Natural killer cell (primary cell): ENCODE measurements at places on chromosomes 2 and 18.

DNA sequence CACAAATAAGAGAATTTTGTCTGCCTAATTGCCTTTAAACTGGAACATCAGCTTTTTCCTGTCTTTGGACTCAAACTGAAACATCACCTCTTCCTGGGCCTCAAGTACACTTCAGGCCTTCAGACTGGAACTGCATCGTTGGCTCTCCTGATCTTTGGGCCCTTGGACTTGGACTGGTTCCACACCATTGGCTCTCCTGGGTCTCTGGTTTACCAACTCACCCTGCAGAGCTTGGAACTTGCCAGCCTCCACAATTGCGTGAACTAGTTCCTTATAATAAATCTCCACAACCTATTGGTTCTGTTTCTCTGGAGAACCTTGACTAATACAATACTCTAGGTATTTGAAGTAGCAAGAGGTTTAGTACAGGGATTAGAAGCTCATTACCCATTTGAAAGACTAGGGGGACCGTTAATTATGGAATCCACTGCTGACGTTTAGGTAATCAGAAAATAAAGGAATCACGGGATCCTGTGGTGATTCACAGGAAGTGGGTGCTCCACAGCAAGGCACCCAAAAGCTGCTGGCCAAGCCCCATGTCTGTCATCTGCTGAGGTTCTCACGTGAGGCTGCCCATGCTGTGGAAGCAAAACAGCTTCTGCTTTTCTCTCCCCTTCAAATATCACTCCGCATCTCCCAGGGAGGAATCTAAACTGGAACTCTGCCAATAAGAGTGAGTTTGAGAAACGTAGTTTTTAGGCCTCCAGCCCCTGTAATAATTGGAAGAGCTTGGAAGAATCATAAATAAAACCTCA lies 20.0 kb upstream of the SGPP2 start:
- DNase-seq = peak; percentile 4

DNA sequence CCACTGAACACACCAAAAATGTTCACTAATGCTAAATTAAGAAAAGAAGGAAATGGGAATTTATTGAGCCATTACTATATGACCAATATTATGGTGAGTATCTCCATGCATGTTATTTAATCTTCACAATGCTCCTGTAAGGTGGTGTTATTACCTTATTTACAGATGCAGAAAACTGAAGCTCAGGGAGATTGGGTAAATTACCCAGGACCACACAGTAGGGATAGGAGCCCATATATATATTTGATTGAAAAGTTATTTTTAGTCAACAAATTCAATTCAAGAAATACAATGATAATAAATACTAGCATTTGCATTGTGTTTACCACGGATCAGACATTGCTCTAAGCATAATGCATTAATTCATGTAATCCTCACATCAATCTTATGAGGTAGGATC lies 202.2 kb upstream of the FBXO11 start:
- DNase-seq = no peak

DNA sequence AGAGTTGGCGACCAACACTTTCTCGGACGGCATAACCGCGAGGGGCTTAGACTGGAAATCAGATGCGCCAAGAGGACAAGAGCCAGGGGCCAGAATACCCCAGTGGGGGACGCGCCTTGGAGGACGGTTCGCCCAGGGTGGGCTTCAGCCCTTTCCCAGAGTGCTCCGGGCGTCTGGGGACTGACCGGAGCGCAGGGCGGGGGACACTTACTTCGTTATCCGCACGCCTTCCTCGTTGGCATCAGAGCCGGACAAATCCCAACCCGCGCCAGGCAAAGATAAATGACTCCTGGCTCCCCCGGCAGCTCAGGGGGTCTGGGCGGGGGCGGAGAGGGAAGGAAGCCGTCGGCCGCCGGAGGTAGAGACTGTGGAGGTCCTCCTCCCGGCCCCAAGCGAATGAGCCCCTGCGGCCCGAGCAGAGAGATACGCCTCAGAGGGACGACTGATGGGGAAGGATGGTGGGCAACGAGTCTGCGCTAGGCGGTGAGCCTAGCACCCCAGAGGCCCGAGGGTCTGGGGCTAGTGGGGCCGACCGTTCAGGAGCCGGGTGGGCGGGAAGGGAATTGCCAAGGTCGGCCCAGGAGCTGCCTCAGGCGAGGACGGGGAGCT lies 4.7 kb upstream of the SATB2 start:
- DNase-seq = no peak

DNA sequence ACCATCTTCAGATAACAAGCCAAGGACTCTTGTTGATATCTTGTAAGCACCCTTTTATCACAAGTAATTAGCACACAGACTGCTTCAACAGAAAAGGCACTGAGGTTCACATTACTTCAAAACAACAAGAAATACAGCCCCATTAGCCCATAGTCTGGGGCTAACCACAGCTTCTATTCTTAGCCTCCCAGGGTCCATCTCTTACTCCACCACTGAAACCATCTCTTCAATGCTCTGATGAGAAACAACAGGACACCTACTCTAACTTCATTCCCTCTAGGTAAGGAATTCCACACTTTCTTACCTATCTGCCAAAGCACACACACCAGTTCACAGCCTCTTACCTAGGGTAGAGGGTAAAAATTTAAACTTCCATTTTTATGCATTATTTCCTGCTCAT lies 26.4 kb upstream of the CYTIP start:
- no peak for DNase-seq

- no peak for DNase-seq
These were observed 50.9 kb upstream of the DYSF start for GRCh38 chr2:71402427-71402826.

DNA sequence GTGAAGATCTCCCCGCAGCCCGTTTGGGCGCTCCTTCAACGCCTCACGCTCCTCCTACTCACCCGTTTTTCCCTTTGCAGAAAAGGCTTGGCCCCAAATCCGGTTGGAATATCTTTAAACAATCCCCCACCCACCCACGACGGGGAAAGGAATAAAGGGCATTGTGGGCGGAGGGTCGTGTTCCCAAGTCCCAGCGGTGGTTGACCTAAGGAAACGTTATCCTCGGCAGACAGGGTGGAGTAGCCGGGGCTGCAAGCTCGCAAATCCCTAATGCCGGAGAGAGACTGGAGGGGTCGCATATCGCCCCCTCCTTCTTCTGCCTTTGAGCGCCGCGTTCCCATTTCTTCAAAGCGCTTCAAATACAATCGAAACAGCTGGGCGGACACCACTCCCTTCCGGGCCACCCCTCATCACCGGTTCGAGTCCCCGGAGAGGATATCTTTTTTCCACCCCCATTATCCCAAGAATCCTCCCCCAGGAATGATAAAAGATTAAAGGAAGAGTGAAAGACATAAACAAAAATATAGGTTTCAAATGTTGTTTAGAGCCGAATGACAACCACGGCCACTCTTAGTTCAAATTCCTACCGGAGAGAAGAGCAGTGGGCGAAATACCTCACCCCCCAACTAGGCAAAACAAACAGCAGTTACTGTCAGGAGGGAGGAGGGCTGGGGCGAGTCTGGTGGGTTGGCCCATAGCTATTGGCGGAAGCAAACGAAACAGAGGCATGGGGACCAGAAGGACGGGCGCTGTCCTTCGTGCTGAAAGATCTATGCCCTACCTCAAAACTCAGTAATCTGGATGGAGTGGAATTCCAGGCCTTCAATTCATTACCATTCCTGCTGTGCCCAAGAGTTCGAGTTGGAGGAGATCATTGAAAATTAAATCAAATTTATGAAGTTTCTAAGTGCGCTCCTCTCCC lies 2.8 kb upstream of the GAD1 start:
- peak; percentile 59 for DNase-seq

DNA sequence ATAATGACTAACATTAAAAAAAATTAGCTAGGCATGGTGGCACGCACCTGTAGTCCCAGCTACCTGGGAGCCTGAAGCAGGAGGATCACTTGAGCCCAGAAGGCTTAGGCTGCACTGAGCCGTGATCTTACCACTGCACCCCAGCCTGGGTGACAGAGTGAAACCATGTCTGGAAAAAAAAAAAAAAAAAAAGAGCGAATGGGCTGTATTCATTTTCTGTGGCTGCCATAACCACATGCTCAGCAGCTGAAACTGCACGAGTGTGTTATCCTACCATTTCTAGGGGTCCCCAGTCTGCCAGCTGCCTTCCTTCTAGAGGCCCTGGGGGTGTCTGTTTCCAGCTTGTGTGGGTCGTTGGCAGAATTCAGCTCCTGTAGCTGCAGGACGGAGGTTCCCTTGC lies 247.8 kb downstream of the EIPR1 start:
- no peak for DNase-seq

DNA sequence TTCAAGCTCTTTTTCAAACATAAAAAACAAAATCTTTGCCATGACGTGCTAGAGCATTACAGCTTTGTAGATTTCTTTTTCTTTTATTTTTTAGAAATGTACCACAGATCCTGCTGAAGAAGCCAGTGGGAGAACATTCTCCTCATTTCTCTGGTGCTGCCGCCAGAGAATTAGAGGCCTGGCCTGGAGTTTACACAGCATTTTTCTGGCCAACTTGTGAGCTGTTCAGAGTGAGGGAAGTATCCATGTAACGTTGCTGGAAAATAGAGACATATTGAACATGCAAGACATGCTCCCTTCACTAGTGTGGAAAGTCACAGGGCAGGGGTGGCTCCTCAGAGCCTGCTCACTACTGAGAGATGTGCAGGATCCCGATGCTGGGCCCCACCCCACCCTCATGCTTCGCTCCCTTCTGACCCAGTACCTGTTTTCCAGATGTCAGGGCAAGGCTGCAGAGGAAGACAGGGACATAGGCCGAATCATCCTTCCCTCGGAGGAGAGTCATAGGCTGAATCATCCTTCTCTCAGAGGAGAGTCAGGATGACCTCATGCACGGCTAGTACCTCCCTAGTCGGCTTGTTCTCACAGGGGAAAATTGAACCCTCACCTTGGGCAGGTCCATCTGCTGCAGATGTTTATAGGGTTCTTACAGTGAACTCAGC lies 298.5 kb downstream of the INSIG2 start:
- no peak for DNase-seq

GRCh38 chr18:23887035-23887434 lies 127.5 kb upstream of the TTC39C start:
- DNase-seq = no peak

GRCh38 chr2:26550276-26551015 lies 72.5 kb upstream of the OTOF start:
- DNase-seq = no peak

DNA sequence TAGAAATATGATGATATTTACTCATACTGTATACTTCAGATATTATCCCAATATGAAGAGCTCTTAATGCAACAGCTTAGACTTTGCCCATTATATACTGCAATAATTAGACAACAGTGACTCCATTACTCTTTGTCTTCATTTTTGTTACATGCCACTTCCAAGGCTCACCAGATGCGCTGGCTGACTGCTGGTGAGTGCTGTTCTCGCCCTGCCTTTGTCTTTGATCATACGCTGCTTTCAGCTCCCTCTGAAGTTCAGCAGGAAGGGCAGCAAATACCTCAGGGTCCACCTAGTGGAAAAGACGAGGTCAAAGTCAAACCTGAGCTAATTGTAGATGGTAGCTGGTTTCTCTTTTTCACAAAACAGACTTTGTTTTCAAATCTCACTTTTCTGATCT lies 66.3 kb downstream of the EIF5B start:
- DNase-seq = no peak

- no peak for DNase-seq
These were observed 436.7 kb downstream of the LPIN1 start for GRCh38 chr2:12183032-12183645.

DNA sequence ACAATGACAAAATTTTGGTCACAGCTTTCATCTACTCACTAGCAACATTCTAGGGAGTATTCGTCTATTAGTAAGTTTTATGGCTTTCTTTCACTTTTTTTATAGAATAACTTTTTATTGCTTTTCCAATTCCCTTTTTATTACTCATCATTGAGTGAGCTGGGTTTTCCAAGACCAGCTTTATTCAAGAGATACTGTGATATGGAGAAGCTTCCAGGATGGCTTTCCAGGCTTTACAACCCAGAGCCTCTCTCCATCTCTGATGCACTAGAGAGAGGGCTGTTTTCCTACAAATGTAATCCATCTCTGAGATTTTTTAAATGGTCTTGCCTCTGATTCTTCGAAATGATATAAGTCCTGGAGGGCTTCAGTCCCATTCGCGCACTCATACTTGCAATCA lies 118.3 kb downstream of the LDLRAD4 start:
- DNase-seq = no peak

DNA sequence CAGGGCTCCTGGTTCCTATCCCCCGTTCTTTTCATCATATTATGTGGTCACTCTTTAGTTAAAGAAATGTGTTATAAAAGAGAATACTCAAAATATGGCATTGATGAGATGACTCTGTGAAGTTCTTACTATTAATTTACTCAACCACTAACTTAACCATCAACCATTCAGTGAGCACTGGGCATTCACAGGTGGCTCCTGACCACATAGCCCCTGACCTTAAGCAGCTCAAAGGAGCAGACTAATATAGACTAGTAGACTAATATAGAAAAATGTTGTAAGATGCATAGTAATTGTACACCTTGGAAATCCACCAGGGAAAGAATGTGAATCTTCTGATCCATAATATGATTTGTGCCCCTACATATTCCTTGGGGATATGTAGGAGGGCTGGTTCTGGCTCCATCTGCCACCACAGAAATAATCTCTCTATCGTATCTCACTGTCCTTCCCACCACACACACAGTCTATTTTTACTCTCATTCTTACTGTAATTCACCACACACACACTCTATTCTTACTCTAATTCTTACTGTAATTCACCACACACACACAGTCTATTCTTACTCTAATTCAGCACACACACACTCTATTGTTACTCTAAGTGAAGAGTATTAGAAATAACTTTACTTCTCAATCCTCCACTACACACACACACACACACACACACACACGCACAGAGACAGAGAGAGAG lies 188.9 kb upstream of the ITGA4 start:
- DNase-seq = no peak

DNA sequence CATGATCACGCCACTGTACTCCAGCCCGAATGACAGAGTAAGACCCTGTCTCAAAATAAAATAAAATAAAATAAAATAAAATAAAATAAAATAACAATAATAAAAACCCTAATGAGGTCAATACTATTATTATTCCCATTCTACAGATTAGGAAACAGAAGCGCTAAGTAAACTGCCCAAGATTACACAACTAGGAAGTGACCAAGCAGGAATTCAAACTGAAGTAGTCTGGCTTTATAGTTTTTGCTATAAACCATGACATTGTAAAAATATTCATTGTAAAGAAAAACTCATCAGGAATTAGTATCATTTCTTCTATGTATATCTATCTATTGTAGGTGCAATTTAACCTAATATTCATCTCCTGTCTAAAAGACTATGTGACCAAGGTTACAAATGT lies 1.2 kb downstream of the PLEKHM3 start:
- no peak for DNase-seq

GRCh38 chr2:111050701-111051376 lies 69.9 kb upstream of the BCL2L11 start:
- no peak for DNase-seq

DNA sequence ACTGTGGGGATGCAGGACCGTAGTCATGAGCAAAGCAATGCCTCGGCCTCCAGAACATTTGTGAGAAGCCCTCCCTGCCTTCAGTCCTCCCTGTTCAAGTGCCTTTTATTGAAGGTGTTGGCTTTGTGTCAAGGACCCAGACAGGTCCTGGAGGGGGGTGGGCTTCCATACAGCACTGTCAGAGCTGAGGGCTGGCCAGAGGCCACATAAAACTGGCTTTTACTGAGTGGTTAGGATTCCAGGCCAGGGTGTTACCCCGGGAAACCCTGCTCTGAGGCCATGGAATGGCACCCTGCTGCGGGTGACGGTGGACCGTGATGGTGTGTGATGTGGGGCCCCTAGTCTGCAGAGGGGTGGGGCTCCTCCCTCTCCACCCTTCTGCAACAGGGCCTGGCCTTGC lies 41.6 kb downstream of the TOGARAM2 start:
- no peak for DNase-seq
